ENCODE measurements at places on chromosomes 6 and 20.
A peak's percentile ranks its signal among the peaks of the same experiment; 100 is the strongest.

DNA sequence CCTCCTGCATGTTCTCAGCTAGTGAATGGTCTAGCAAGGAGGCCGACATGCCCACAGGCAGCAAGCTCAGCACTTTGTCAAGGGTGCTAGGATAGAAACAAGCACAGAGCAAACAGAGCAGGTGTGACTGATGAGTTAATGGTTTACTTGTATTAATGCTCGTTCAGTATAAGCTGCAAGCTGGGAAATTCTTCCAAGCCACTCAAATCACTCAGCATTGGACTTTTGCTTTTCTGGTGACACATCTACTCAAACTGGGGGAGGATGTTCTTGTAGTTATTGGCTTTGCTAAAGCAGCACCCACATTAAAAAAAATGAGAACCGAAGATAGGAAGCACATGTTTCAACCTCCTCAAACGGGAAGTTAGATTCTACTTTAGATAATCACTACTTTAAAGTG is 43.1 kb upstream of the NEDD9 start:
- peak; percentile 38 for DNase-seq

- peak; percentile 50 for DNase-seq
These were observed 37.4 kb downstream of the IL22RA2 start for GRCh38 chr6:137136065-137136464.

DNA sequence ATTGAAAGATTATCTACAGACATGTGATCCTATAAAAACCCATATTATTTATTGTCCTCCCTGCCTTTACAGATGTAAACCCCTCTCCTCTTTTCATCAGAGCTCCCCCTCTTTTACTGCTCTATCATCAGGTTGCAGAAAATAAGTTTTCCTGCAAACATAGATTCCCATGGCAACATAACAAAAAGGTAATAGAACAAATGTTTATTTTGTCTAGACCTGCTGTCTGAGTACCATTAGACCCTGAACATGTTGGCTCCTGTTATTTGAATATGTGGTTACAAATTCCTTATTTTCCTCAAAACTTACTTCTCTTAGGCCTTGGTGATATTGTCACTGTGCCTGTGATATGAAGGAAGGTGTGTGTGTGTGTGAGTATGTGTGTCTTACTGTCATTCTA is 11.5 kb downstream of the MAPK14 start:
- no peak for DNase-seq

DNA sequence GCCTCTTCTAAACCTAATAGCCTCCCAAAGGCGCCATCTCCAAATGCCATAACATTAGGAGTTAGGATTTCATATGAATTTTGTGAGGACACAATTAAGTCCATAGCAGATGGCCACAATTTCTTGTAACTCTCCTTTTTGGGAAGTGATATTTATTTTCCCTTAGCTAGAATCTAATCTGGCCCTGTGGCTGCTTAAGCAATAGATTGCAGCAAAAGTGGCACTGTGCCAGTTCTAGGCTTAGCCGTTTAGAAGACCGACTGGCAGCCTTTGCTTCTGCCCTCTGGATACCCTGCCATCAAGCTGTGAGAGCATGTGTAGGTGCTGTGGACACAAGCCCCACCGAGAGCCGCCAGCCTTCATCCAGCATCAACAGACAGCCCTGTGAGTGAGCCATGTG is 15.9 kb upstream of the ADGB start:
- peak; percentile 83 for DNase-seq

DNA sequence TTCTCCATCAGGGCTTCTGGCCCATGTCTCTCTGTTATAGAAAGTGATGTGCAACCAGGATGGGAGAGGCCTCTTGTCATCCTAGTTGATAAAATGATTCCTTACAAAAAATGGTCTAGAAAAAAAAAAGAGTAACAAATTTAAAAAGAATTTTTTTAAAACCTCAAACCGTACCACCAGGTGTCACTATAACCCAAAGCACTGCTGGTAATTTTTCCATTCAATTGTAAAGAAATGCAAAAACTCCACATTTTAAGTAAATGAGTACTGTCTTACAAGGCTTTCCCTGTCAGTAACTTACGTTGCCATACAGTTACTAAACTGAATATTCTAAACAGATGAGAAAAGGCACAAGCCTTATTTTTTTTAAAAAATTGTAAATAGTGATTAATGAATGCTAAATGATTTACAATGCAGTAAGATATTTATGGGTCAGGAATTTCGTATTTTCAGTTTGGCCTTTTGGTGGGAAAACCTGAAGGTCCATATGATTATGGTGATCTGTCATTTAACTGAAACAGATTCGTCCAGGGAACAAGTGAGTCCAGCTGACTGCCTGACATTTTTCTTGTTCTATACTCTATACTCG is 95.4 kb downstream of the OGFRL1 start:
- peak; percentile 67 for DNase-seq

- DNase-seq: no peak
These were observed 77.0 kb downstream of the ADTRP start for GRCh38 chr6:11701573-11701972.

GRCh38 chr6:16494793-16495192 is 256.4 kb downstream of the GMPR start:
- DNase-seq: no peak

Measured in hematopoietic multipotent progenitor cell treated with erythropoietin and hydrocortisone succinate and interleukin-3 and kit ligand, for 6 days (in vitro differentiated cells).